Stimulated activated CD8-positive, alpha-beta memory T cell treated with anti-CD3 and anti-CD28 coated beads, Interleukin-15, amount 100 ng/mL, for 4 hours (primary cell): ENCODE measurements at places on chromosomes 2 and 18.

GRCh38 chr2:239630618-239631286 lies 229.9 kb upstream of the HDAC4 start:
- DNase-seq: no peak

GRCh38 chr2:174636987-174637386 lies 39.4 kb upstream of the WIPF1 start:
- DNase-seq: no peak

DNA sequence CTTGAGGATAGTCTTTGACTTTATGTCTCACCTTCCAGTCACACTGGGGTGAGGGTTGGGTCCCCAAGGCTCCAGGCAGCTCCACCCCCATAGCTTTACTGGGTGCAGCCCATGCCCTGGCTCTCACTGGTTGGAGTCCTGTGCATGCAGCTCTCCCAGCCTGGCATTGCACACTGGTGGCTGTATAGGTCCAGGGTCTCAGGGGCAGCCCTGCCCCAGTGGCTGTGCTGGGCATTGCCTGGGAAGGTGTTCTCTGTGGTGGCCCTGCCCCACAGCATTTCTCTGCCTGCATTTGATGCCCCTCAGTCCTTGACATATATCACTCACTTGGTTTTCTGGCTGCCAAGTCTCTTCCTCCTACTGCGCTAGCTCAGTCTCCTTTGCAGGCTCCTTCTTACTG lies 21.2 kb downstream of the MPHOSPH10 start:
- no peak for DNase-seq

DNA sequence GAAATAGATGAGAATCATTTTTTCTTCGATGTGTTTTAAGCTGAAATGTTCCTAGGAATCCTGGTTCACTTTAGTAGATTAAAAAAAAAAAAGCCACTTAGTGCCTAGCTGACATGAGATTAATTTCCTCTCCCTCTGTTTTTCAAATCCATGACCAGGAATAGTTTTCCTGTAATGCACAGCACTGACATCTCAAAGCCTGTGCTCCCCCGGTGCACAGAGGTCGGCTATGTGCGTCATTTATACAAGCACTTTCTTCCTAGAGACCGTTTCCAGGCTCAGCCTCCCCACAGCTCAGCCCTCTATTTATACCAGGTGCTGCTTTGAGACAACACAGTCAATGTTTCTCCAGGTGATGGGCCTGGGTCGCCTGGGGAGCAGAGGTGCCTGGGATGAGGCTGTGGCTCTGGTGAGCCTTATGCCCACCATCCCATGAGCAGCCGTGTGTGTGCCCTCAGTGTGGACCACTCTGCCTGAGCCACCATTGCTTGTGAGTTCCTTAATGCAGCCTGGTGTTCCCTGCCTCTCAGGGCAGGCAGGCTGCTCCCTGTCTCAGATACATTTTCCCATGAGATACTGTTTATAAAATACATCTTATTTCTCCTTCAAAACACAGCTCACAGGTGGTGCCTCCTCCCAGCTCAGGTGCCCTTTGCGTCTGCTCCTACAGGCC lies 515.7 kb upstream of the HS6ST1 start:
- DNase-seq: no peak

DNA sequence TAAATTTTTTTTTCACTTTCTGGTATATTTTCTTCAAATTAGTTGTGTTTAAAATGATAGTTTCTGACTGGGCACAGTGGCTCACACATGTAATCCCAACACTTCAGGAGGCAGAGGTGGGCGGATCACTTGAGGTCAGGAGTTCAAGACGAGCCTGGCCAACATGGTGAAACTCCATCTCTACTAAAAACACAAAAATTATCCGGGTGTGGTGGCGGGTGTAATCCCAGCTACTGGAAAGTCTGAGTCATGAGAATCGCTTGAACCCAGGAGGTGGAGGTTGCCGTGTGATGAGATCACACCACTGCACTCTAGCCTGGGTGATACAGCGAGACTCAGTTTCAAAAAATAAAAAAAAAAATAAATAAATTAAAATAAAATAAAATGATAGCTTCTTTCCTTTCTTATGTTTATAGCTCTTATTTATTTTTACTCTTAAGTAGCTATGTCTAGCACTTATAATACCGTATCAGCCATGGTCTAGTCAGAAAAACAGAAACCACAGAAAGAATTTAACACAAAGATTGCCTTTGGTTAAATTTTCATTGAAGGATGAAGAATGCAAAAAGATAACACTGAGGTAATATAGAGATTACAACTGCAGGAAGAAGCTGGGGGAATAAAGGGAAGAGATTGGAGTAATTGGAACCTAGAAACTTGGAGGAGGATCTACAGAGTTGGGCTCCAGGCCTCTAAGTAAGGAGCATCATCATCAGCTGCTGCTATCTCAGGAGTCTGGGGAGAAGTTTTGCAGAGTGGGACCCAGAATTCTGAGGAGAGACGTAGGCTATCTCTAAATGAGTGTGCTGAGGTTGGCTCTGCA lies 54.7 kb upstream of the MBOAT2 start:
- no peak for DNase-seq

- no peak for DNase-seq
These were observed 21.6 kb downstream of the OSR1 start for GRCh38 chr2:19336781-19337180.

DNA sequence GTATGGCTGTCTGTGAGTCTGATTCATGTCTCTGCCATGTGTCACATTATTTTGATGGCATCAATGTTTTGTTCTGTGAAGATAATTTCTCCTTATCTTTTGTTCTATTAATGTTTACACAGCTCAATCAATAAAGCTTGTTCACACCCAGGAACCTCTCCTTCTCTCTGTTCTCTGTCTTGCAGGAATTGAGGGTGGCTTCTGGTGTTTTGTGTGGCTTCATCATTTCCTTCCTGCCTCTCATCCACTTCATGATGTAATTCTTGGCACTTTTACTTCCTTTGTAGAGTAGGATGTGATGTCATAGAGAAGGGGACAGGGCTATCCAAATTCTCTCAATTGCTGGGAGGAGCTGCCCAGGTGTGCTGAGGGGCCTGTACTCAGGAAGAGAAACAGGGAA lies 27.2 kb downstream of the ASXL3 start:
- DNase-seq: no peak

DNA sequence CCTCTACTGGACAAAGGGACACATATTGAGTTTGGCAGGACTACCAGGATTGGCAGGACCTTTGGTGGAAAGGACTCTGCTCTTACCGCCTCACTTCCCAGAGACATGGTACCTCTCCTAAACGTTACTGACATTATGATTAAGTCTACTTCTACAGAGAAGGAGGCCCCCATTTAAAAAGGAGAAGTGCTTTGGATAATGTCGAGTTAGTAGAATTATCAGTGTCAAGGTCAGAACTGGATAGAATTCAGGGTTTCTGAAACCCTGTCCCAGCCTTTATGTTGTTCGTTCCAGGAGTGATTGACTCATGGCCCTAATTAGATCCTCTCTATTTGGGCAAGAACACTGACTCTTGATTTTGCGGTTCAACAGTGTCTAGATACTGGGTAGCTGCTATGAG lies 45.8 kb downstream of the LRRTM1 start:
- DNase-seq: no peak

GRCh38 chr18:72391951-72392350 lies 152.2 kb downstream of the CBLN2 start:
- DNase-seq: no peak

DNA sequence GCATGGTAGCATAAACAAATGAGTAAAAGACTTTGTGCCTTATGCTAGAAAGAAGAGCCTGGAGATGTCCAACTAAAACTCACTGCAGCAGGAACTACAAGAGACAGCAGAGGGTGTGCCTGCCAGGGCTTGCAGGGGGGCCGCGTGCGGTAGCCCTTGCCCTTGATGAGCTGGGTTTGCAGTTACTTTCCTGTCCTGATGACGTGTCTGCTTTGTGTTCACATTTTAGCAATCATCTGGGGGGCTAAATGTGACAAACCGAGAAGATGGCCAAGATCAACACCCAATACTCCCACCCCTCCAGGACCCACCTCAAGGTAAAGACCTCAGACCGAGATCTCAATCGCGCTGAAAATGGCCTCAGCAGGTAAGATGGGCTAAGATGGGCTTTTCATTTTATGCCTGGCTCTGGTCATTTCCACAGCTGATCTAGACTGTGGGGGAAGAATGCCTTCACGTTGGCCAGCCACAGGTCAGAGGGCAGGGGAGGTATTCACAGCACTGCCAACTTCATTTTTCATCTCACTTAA lies 23.5 kb downstream of the CNGA3 start:
- DNase-seq: no peak

DNA sequence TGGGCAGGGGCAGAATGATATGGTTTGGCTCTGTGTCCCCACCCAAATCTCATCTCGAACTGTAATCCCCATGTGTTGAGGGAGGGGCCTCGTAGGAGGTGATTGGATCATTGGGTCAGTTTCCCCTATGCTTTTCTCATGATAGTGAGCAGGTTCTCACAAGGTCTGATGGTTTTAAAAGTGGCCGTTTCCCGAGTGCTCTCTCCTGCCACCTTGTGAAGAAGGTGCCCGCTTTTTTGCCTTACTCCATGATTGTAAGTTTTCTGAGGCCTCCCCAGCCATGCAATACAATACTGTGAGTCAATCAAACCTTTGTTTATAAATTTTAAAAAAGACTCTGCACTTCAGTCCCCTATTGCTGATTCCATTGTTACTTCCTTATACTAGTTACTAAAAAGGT lies 82.9 kb upstream of the CDKL4 start:
- DNase-seq: no peak

- DNase-seq: no peak
These were observed 72.6 kb downstream of the TXNL1 start for GRCh38 chr18:56565551-56566345.

DNA sequence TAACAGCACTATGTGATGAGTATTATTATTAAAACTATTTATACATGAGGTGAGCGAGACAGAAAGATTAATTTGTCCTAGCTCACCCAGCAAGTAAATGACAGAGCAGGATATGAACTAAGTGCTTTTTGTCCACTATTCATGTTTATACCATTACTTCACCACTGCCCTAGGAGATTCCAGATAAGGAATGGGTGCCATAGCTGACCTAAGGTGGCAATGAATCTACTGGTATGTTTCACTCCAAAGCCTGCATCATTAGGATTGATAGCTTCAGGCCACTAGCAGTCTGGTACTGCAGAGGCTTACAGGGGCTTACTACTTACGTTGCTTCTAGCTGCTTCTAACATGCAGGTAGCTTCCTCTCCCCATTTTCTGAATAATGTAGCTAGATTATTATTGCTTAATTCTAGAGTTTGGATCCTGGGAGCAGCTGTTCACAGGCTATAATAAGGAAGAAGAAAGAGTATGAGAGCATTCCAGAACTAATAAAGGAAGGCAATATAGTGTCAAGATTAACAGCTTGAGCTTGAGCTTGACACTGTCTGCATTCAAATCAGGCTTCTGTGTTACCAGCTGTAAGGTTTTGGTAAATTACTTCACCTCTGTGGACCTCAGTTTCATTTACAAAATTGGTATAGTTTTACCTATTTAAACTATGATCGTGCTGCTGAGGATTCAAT lies 153.7 kb downstream of the GALNT3 start:
- no peak for DNase-seq

GRCh38 chr2:104668631-104669030 lies 185.3 kb upstream of the POU3F3 start:
- DNase-seq: no peak

GRCh38 chr2:98577313-98577712 lies 31.0 kb downstream of the COA5 start:
- no peak for DNase-seq

DNA sequence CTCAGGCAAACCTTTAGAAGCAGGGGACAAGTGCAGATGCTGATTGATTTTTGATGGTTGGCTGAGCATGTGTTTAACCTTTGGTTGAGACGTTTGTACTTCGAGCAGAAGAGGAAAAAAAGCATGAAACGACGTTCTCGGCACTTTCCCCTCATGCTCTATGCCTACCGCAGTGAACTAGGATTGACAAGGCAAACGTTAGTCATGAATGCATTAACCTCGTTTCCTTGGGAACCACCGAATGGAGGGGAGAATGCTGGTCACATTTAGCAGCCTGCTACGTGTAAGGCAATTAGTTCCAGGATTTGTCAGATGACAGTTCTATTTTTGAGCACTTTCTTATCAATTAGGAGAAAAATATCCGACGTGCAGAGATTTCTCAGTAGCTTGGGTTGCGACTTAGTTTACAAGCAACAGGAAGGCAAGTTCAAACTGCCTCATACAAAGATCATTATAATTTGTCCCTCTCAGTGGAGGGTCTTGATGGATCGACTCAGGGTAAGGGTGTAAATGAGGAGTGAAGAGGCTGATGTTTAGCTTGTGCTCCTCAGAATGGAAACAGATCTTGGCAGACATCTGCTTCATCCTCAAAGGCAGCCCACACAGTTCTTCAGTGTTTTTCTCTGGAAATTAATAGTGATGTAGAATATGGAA lies 47.4 kb upstream of the GPR45 start:
- DNase-seq: no peak
